Heart right ventricle (tissue), 16 donors: ENCODE measurements at places on chromosomes 11 and 22. TPM values are rescaled to one million over a fixed set of nuclear protein-coding genes. Genes with fewer than 3 reads are reported as not detected.

The P2RX6 gene
- total RNA-seq: 7.7 TPM

The PHLDA2 gene
- total RNA-seq: 0.39 TPM

The GNAZ gene
- total RNA-seq: 2.2 TPM

The HEPHL1 gene
- total RNA-seq: not detected

The MMP26 gene
- total RNA-seq: not detected

The CARD10 gene
- 8.5 TPM for total RNA-seq

The OR6T1 gene
- total RNA-seq: not detected

The KRTAP5-8 gene
- not detected for total RNA-seq

The PTPN5 gene
- 2.4 TPM for total RNA-seq

The HTR3B gene
- not detected for total RNA-seq

The ANO3 gene
- 0.05 TPM for total RNA-seq

The CLDN5 gene
- 51.4 TPM for total RNA-seq

The SYT8 gene
- not detected for total RNA-seq

GRCh38 chr11:70026726-70027125 is 51.4 kb upstream of the ANO1 start:
- no peak for DNase-seq

GRCh38 chr11:82546661-82547557 is 186.8 kb downstream of the FAM181B start:
- no peak for DNase-seq

- DNase-seq: no peak
Observed at GRCh38 chr11:123356539-123356938, 73.5 kb upstream of the GRAMD1B start.

- no peak for DNase-seq
Observed at GRCh38 chr11:80993536-80993935, 1552.7 kb upstream of the TENM4 start.

GRCh38 chr11:61513143-61513765 is 4.7 kb downstream of the LRRC10B start:
- no peak for DNase-seq

DNA sequence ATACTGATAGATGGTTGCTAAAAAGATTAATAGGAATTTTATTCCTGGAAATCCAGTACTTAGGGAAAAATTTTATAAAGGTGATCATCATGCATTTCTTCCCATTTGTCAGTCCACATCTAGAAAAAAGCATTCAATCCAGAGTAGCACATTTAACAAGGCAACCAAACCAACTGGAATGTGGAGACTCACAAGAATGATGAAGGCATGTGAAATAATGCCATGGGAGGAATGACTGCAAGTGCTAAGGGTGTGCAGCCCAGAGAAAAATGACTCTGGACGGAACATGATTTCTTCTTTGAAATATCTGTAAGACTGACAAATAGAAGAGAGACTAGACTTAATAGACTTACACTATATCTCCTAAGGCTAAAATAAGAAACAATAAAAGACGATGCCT is 33.8 kb downstream of the BLID start:
- DNase-seq: no peak

GRCh38 chr22:19187716-19188563 is 9.4 kb upstream of the SLC25A1 start:
- no peak for DNase-seq

GRCh38 chr22:45233827-45234226 is 6.9 kb downstream of the KIAA0930 start:
- no peak for DNase-seq

DNA sequence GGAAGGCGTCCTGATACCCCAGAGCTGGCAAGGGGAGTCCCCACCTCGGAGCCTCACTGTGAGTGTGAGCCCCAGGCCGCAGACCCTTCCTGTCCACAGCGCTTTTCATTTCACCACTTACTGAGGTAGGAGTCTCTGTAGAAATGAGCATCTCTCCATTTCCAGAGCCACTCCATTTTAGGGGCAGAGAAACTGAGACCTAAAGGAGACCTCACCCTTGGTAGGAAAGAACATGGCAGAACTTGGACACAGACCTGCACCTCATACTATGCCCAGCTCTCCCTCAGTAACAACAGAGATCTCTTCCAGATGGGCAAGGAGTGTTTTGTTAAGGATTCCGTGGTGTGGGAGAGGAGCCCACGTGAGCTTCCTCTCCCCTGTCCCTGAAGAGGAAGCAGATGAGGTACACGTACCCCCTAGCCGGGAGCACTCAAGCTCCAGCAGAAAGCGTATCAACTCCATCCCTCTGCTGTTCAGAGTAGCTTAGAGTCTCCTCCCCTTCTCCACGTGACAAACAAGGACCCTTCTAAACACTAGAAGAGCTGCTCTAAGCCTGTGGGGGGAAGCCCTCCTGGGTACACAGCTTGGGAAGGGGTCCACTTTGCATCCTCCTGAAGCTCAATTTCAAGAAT is 532 bp upstream of the VSIG2 start:
- no peak for DNase-seq

GRCh38 chr22:37544955-37545702 is 15.2 kb upstream of the CDC42EP1 start:
- DNase-seq: peak; percentile 77

GRCh38 chr11:47375020-47375419 is 3.3 kb downstream of the SPI1 start:
- no peak for DNase-seq

- no peak for DNase-seq
Observed at GRCh38 chr11:35012467-35013191, 96.2 kb downstream of the PDHX start.

DNA sequence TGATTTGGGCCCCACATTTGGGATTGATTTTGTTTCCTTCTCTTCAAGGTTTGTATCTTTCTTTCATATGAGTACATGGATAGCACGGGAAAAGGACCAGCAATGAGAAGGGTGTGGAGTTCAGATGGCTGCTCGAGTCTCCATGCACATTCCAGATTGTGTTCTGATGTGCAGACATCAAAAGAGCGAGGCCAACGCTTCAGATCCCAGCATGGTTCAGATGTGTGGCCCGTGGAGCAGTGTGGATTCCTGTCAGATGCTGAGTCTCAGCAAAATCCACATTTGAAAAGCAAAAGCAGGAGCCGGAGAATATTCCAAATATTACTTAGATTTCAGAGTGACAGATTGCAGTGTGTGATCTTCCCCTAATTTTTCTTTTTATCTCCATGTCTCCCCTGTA is 219.4 kb downstream of the DBX1 start:
- no peak for DNase-seq

- DNase-seq: no peak
Observed at GRCh38 chr22:46963672-46964545, 201.5 kb downstream of the TBC1D22A start.

DNA sequence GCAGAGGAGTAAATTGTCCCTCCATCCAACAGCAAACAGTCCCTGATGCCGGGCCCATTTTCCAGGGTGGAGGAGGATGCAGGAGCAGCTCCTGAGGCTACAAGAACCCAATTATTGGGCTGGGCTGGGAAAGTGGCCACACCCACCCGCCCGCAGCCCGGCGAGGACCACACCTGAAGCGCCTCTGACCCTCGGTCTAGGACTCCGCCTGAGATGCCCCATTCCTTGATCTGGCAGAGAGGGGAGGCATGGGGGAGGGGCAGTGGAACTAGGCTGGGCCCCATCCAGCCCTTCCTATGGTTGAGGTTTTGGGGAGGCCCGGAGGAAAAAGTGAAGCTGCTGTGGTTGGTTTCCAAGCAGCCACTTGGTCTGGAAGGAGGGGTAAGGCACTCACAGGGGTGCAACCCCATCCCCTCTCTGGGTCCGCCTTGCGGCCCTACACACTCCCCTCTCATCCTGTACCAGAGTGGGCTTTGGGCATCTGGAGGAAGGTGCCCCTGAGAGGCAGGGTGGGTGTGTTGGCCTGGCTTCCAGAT is 2.4 kb upstream of the LGALS1 start:
- DNase-seq: no peak

DNA sequence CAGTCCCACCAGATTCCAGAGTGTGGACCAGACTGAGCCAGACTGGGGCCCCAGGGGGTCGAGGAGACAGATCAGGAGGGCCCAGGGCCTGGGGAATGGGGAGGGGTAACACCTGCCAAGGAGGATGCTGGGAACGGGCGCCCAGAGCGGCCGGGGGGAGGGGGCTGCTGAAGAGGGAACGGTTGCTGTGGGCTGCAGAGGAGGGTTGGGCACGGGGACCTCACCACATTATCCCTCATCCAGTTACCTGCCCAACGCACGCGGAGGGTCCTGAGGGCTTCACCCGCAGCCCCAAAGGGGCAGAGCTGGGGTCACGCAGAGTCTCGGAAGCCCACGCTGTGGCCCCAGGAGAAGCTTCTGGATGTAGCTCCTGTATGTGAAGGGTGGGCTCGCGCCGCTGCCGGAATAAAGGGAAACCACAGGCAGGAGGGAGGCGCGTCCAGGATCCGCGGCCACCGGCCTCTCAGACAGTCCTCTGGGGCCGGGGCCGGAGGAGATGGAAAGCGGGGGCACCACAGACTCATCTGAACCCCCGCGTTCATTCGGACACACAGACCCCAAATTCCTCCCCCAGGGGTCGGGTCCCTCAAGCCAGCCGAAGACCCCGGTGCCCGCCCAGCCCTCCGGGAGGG is 866 bp upstream of the SELENOO start:
- DNase-seq: no peak

GRCh38 chr11:64009710-64010109 is 23.5 kb downstream of the OTUB1 start:
- no peak for DNase-seq

DNA sequence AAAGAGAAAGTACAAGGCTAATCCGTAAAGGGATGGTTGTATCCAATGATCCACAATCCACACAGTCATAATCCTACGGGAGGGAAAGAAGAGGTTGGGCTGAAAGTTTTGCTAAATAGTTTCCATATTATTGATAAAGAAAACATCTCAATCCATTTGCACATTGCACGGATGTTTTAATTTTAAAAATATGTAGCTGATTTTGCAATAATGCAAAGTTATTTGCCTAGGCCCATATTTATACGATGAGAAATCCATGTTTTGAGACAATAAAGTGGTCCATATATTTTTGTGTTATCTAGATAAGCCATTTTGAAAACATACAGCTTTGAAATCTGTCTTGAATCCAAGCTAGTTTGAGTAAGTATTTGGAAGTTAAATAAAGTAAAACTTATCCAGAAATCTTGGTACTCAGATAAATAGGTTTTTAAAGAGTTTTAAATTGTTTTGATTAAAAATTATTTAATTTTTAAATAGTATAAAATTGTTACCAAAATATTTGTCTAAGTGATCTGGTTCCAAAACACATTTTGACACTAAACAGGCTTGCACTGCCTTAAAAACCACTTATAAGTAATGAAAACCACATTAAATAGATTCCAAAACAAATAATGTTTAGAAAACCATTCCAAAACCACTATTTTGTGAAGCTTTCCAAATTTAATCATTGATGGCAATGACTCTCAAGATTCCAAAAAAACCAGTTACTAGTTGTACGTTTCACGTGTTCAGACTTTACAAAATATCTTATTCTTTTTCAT is 38.2 kb upstream of the PAMR1 start:
- DNase-seq: no peak

DNA sequence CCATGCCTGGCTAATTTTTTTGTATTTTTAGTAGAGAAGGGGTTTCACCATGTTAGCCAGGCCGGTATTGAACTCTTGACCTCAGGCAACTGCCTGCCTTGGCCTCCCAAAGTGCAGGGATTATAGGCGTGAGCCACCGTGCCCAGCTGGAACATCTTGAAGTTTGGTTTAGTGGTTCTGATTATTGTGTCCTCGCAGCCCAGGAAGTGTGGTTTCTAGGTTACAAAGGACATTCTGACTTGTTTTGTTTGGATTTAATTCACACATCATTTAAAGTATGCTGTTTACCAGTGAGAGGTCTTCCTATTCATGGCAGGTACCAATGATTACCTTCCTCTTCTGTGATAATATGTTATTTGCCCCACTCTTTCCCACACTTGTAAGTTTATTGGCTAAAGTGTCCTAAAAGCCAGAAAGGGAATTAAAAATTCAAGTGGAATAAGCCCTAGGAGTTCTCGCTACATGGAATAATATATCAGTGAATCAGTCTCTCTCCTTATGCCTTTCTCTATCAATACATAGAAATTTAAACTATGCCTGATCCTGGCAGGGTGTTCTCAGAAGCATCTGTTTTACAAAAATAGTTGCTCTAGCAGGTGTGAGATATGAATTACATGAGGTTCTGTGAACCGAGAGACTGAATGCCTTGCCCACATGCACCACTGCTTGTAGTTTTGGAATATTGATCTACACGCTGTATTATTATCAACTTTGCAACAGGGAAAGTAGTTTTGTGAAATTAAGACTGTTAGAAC is 263.1 kb downstream of the DDX10 start:
- DNase-seq: no peak

DNA sequence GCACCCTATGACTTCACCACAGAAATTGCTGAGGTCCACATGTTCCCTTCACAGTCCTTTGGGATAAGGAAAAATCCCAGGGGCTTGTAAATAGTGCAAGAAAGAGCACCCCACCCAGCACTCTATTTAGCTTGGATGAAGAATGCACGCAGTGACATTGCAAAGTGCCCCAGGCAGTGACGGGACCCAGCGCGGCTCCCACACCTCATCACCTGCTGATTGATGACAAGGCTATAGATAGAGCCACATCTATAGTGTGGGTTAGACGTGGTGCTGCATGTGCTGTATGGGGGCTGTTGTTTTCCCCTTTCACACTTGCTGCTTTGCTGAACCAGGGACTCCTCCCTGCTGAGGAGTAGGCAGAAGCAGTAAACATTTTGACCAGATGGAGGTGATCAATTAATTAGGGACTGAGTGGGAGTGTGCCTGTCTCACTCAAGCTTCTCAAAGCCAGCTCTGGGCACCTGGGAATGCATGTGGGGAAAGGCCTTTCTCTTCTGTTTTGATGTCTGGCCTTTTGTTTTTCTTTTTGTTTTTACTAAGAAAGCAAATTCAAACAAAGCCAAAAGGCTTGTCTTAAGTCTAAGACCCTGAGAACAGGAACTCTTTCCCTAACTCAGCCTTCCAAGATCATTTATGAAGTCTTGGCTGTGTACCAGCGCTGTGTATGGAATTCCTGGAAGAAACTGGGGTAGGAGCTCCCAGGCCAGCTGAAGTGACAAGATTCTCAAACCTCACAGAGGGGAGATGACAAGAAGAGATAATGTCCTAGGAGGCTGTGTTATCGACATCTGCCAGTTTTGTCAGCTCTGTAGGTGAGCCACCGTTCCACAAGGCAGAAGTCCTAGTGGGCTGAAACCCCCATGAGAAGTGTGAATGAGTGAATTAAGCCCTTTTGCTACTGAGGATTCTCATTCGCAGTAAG is 219.7 kb downstream of the BARX2 start:
- DNase-seq: no peak

DNA sequence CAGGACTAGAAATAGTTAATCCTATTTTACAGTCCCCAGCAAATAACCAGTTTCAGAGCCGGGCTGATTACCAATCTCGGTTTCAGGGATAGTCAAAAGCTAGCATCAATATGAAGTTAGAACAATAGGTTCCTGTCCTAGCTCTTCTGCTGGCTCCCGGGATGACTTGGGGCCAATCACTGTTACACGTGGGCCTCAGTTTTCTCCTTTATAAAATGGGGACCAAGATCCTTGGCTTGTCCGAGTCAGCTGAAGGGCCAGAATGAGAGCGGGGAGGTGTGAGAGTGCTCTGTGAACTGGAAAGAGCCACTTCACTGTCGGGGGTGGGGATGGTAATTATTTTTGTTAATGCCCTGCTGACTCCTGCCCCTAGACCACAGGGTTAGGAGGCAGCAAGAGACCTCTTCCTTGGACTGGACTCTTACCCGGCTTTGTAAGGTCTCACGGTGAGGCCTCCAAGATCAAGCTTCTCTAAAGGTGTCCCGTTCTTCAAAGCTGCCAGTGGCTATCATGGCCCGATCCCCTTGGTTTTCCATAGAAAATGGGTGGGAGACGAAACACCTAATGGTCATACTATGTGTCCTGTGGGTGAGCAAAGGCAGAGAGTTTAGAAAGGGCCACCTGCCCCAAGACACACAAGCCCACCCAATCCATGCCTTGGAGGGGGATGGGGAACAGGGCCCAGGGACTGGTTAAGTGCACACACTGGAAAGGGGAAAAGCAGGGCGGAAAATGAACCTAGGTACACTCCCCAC is 1.4 kb downstream of the UCP2 start:
- no peak for DNase-seq
